Anterior cingulate cortex (tissue), 58 donors: ENCODE measurements at places on chromosomes 7 and 10.
A peak's percentile ranks its signal among the peaks of the same experiment; 100 is the strongest.

GRCh38 chr7:1181031-1181430 is 21.0 kb upstream of the ZFAND2A start:
- DNase-seq = no peak

DNA sequence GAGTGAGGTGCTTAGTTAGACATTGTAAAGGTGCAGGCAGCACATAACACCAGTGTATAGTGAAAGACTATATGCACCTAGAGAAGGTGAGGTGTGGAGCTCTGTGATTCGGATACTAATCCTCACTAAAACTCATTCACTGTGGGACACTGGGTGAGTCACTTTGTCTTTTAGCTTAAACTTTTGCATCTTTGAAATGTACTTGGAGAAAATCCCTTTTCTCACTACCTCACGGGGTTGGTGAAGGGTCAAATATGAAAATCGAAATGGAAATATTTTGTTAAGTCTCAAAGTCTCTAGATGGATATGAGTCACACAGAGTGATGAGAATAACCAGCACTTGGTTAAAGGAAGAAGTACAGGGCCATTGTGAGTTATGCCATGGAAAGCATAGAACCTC is 38.0 kb downstream of the MDFIC start:
- no peak for DNase-seq

DNA sequence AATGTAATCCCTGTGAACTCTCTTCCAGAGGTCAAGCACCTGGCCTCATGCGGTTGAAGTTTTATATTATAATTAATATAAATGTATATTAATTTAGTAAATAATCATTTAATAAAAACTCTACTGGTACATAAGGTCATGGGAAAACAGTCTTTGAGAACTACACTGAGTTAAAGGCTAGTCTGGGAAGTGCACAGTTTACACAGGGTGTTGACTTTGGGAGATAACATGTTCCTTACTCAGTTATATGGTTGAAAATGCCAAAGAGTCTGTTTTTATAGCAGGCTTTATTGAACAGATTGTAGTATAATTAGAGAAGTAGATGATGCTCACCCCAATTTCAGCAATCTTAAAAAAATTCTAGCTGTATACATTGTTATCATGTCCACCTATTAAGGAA is 735.9 kb downstream of the GATA3 start:
- DNase-seq = no peak

- DNase-seq = no peak
These were observed 53.8 kb downstream of the HGF start for GRCh38 chr7:81715984-81716588.

GRCh38 chr7:92848441-92848840 is 12.1 kb upstream of the CDK6 start:
- no peak for DNase-seq

GRCh38 chr7:131061818-131062217 is 265.9 kb upstream of the MKLN1 start:
- no peak for DNase-seq

GRCh38 chr7:101823096-101823495 is 5.7 kb downstream of the CUX1 start:
- DNase-seq = no peak

DNA sequence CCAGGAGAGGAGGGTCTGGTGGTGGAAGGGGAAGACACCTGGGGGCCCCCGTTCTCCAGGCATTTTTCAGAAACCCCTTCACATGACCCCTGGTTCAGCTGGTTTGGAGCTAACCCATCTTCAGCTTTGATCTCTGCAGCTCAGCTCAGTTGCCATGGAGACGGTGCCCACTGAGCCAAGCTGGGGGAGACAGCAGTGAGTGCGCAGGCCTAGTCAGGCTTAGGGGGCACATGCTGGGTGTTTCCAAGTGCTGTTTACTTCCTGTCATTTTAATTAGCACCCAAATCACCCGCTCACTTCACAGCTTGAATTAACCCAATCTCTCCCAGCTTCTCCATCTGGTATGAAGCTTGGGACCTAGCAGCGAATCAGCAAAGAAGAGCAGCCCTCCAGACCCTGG is 9.0 kb downstream of the SPOCK2 start:
- DNase-seq = peak; percentile 73

- DNase-seq = no peak
These were observed 61.8 kb upstream of the SP4 start for GRCh38 chr7:21365866-21366624.

- peak; percentile 15 for DNase-seq
These were observed 39.6 kb upstream of the HSPB1 start for GRCh38 chr7:76262683-76263402.

- no peak for DNase-seq
These were observed 29.0 kb downstream of the AGAP3 start for GRCh38 chr7:151115121-151115835.

DNA sequence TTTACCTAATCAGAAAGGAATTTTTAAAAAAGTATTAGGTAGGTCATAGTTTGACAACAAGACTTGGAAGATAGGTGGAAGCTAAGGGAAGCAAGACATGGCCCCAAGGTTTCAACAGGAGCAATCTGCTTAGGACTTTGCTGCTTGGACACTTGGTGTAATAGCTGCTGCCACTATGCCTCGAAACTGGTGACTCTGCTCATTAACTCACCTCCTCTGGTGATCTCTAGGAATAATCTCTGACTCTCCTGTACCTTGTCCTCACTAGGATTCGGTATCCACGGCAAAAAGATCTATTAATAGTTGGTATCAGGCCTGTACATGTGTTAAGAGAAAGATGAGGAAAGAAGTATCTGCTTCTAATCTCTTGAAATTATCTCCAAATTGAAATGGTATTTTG is 53.1 kb downstream of the PTEN start:
- no peak for DNase-seq

DNA sequence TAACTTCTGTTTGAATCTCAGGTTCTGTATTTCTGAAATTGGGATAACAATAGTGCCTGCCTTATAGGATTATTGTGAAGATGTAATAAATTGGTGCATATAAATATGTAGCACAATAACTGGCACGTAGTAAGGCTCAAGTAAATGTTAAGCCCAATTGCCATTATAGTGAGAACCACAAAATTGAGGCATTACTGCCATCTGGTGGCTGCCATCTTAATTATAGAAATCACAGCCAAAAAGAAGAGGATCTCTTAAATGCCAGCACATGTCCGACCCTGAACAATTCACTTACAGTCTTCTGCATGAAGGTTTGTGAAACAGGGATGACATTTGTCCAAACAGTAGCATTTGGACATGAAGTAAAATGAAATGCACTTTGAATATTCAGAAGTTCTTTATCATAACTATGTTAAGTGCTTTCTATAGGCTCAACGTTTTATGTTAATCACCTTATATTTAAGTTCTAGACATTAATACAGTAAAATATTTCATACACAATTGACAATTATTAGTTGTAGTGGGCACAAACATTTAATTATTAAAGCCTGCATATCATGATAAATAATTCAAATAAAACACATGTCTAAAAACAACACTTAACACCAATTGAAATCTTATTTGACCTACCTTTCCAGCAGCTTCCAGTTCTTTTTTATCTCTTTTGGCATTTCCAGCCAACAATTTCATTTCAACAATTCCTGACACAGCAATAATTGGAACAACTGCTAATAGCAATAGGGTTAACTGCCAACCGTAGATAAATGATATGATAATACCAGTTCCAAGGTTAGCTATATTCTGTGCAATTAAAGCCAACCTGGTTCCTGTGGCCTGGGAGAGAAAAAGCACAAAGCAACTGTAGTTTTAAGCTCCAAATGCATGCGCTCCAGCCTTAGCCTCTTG is 58.5 kb downstream of the ABCB4 start:
- no peak for DNase-seq

DNA sequence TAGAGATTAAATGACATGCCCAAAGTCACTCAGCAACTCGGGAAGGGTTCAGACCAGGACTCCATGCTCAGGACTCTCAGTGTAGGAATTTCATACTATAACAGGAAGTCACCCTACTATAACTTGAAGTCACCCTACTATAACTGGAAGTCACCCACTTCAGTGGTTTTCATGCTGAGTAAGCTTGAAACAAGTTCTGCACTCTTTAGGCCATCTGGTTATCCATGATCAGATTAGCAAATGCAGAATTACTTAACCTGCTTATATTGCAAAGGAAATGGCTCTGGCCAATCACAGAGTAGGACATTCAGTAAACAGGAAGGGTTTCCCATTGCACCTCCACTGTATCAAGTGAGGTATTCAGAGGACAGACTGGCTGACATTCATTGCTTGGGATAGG is 1240.4 kb downstream of the GATA3 start:
- no peak for DNase-seq

GRCh38 chr7:83339907-83340306 is 177.2 kb upstream of the PCLO start:
- no peak for DNase-seq

- DNase-seq = no peak
These were observed 12.2 kb upstream of the REPIN1 start for GRCh38 chr7:150356265-150356897.

DNA sequence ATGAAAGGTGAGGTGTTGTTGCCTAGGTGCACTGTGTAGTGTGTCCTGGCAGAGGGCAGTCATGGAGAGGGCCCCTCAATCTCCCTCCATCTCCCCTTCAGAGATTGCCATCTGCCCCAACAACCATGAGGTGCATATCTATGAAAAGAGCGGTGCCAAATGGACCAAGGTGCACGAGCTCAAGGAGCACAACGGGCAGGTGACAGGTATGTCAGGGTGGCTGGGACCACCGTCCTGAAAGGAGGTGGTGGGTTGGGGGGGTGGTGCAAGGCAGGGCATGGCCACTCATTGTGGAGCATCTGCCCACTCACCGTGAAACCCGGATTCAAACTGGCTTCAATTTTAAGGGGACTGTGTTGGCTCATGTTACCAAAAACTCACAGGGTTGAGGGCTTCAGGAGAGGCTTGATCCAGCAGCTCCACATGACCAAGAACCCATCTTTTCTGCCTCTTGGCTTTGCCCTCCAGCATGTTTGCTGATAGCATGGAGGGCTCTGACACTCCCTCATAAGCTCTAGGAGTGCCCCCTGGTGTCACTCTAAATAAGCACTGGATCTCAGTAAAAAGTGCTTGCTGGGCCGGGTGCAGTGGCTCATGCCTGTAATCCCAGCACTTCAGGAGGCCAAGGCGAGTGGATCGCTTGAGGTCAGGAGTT is 12.2 kb downstream of the ARPC1B start:
- no peak for DNase-seq

DNA sequence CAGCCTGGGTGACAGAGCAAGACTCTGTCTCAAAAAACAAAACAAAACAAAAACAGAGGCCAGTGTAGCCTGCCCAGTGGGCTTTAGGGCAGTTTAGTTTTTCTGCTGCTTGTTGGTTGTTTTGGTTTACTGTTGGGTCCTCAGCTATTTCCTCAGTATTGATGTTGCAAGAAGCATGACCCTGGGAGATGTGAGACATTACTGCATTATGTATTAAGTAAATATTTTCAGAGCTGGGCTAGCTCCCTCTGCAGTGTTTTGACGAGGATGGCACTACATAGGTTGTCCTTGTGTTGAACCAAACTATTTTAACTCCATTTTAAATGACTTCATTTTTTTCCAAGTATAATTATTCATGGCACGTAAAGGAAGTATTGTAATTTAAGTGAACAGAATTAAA is 4.8 kb downstream of the AKAP9 start:
- DNase-seq = no peak

DNA sequence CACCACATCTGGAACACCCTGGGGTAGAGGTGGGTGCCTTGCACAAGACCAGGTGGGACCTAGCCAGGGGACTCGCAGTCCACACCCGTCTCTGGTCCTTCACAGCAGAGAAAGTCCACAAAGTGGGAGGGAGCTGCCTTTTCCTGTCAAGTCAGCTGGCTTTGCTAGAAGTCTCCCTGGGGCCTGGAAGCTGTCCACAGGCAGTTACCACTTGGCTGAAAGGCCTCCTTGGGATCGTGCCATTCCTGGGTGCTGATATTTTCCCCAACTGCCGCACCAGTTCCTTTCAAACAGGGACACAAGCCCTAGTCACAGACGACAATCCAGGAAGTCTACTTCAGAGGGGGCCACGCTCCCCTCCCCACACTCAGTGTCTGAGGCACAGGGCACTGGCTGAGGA is 75.4 kb downstream of the AFAP1L2 start:
- no peak for DNase-seq

- DNase-seq = no peak
These were observed 1361.2 kb downstream of the XPNPEP1 start for GRCh38 chr10:108562105-108562504.

- DNase-seq = no peak
These were observed 19.8 kb downstream of the PANK1 start for GRCh38 chr10:89625041-89625765.

GRCh38 chr7:34025600-34025999 is 120.3 kb downstream of the BMPER start:
- no peak for DNase-seq

DNA sequence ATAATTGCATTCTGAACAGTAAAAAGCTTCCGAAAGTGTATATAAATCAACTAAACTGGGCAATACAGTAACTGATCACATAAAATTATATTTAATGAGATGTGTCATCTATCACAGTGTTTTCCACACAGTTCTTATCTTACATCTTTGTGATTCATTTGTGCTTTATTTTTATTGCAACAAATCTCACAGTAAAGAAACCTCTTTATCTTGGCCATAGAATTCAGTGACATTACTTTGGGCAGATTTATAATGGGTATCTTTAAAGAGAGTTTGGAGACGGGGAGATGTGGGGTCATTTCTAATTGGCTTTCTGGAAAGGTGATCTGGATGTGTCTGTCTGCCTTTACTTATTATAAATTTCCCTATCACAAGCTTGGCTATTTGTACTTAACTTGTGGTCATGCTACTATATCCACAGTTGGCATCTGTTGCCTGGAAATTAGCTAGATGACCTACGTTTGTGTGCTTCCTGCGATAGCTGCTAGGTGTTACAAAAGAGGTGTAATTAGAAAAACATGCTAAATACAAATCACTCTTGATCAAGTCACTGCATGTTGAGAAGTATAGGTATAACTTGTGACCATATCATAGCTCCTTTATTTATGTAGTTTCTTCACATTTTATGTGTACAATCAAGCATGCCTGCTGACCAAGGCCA is 123.8 kb downstream of the ARID5B start:
- DNase-seq = no peak

GRCh38 chr7:55903985-55904759 is 16.9 kb downstream of the ZNF713 start:
- DNase-seq = no peak

DNA sequence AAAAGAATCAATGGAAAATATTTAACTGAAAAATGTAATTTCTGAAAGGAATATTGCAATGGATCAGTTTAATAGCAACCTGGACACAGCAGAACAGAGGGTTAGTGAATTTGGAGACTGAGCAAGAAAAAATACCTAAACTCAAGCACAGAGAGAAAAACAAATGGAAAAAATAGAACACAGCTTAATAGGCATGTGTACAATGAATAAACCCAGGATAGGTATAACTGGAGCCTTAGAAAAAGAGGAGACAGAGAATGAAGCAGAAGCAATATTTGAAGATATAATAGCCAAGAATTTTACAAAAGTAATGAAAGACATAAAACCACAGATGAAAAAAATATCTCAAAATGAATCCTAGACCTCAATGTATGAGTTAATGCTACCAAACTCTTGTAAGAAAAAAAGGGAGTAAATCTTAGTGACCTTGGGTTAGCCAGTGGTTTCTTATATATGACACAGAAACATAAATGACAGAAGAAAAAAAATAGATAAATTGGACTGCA is 2.9 kb upstream of the DNAJC1 start:
- DNase-seq = no peak

GRCh38 chr7:138303230-138304070 is 156.6 kb upstream of the TRIM24 start:
- DNase-seq = no peak

GRCh38 chr7:75914169-75914654 is 743 bp upstream of the POR start:
- no peak for DNase-seq
